ENCODE measurements at places on chromosomes 5 and 9. TPM values are rescaled to one million over a fixed set of nuclear protein-coding genes. Genes with fewer than 3 reads are reported as not detected.

Gene PCDHB4
- total RNA-seq = 0.07 TPM

Gene PHF24
- total RNA-seq = not detected

Gene CDH9
- total RNA-seq = not detected

Gene PCDHA12
- not detected for total RNA-seq

Gene IFNK
- not detected for total RNA-seq

Gene PCDHGB1
- 4.9 TPM for total RNA-seq

Gene ALDH1A1
- total RNA-seq = 0.71 TPM

Gene LCN1
- not detected for total RNA-seq

GRCh38 chr9:130833031-130833990 lies 1.7 kb upstream of the ABL1 start:
- DNase-seq = peak; percentile 30

DNA sequence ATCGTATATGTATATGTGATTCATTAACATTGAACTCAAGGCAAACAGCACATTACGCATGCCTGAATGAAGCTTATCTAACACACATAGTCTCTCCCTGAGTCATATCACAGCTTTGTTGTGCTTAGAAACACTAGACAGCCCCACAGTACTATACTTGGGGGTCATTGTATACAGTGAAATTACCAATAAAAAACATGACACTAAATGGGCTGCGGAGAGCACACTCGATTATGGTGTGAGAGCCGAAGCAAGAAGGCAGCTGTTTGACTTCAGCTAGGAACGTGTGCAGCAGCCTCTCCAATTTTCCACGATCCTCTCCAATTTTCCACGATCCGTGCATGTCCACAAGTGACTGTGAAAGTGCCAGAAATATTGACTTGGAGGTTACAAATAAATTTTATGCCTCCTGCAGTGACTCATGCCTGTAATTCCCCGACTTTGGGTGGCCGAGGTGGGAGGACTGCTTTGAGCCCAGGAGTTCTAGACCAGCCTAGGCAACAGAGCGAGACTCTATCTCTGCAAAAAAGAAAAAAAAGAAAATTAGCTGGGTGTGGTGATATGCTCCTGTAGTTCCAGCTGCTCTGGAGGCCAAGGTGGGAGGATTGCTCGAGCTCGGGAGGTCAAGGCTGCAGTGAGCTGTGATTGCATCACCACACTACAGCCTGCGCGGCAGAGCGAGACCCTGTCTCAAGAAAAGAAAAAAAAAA lies 102.4 kb downstream of the DAPK1 start:
- peak; percentile 96 for DNase-seq

DNA sequence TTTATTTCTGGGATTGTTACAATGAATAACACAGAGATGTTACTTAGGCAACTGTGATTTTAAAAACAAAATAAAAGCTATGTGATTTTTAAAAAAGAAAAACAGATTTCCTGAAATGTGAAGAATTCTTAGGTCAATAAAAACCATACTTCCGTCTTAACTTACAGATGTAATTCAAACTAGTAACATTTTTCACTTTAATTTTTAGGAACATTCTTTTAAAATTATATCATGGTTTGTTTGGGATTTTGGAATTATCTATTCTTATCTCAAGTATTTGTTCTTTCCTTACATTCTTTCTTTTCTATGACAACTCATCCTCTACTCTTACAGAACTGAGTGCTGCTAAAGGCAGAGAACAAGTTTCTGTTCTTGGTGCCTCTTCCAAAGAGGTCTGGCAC lies 159.5 kb downstream of the RAPGEF6 start:
- no peak for DNase-seq

DNA sequence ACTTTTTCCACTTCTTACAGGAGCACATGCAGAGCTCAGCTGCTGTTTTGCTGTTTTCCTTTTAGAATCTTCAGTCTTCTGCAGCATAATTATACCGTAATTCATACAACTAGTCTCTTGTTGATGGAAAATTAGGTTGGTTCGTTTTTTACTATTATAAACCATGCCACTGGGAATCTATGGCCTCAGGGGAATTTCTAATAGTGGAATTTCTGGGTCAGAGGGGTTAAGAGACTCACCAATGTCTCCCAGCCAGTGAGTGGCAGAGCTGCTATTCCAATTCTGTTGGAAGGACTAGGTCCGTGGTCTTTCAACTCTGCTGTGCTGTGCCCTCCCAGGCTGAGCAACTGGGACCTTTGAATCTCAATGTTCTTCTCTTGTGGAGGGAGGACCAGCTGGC lies 282.5 kb downstream of the ZSWIM6 start:
- DNase-seq = peak; percentile 86

- peak; percentile 25 for DNase-seq
These were observed 491.1 kb downstream of the CCDC171 start for GRCh38 chr9:16043756-16044578.

- DNase-seq = no peak
These were observed 2309.4 kb upstream of the ACO1 start for GRCh38 chr9:30075022-30075421.

All from M059J (cell line).